ENCODE measurements at places on chromosomes 12 and 14.

DNA sequence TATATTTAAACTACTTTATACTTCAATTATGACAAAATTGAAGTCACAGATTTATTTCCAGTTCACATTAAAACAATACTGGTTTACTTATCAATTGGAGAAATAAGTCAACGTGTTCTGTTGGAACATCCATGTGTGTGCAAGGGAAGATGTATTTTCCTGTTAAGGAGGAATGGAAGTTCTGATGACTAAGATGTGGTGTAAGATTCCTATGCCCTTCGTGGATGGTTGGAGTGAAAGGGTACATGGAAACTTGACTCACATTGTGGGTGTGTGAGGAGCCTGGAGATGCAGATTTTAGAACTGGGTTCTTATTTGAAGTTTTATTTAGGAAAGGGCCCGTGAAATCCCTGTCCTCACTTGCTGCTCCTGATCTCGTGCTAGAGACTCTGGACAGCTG lies 95.3 kb downstream of the CATSPERB start:
- DNase-seq: no peak

DNA sequence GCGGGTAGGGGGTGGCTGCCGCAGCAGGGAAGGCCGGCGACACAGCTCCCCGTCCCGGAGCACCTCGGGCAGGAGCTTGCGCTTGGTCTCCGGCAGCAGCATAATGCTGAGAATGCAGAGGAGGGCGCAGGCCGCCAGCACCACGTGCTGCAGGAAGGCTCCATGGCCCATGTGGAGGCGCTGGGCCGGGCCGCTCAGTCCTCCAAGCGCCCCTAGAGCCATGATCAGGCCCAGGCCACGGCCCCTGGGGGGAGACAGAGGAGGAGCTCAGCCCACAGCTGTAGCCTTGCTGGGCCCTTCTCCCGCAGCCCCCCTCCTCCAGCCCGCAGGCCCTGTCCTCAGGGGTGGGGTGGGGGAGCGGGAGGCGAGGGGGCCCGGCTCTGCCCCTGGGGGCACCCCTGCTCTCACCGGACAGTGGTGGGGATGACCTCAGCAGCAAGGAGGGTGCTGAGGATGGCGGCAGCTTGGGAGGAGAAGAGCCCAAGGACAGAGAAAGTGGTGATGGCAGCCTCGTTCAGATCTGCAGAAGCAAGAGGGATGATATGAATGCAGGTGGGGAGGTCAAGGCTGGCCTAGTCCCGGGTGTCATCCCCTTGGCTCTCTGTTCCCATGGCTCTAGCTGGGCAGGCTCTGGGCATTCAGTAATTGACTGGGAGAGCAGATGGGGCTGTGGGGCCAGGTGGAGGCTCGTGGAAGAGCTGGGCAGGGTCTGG lies 5.8 kb downstream of the SLC22A17 start:
- DNase-seq: no peak

DNA sequence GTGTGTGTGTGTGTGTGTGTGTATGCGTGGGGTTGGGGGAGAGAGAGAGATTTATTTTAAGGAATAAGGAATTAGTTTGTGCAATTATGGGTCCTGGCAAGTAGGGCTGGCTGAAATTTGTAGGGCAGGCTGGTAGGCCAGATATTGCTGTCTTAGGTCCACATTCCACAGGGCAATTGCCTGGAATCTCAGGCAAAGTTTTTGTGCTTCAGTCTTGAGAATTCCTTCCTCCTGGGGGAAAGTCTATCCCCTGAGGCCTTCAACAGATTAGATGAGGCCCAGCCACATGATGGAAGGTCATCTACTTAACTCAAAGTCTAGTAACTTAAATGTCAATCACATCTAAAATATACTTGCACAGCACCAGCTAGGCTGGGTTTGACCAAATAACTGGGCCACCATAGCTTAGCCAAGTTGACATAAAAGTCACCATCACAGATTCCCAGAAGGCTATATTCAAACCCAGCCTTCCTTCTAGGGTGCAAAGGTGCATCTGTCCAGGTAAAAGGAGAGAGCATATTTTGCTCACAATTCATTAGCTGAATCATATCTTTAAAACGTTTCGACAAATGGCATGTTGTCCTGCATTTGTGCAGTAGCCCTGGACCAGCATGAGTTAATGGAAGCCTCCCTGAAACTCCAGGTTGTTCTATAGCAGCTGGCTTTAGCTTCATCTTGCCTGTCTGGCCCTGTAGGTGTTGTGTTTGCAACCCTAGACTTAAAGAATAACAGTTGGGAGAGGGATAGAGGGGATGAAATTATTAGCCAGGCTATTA lies 63.1 kb downstream of the C14orf132 start:
- DNase-seq: no peak

DNA sequence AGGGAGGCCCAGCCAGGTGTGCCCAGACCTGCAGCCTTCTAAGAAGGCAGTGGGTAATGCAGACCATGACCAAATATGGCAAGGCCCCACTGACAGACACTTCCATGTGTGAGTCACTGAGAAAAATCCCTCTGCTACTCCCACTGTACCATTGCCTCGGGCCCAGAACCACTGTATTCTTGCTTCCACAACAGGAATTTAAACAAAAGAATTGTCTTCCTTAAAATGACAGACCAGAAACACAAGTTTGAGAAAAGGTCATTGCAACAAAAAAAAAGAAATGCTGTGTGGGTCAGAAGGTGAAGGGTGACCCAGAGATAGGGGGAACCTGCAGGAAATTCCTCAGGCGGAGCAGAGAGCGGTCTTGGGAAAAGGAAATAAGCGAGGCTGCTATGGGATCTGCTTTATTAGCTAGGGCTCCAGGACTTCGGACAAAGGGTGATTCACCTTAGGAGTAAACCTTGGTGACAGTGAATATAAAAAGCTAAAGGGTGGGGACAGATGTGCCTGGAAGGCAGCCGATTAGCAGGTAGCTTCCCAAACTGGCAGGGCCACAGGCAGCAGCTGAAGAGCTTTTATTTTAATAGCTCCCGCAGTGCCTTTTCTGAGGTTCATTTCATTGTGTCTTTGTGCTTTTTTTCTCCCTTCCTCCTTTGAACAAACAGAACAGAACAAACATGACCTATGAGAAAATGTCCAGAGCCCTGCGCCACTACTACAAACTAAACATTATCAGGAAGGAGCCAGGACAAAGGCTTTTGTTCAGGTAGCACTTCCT lies 185.3 kb upstream of the BCL2L14 start:
- DNase-seq: no peak

DNA sequence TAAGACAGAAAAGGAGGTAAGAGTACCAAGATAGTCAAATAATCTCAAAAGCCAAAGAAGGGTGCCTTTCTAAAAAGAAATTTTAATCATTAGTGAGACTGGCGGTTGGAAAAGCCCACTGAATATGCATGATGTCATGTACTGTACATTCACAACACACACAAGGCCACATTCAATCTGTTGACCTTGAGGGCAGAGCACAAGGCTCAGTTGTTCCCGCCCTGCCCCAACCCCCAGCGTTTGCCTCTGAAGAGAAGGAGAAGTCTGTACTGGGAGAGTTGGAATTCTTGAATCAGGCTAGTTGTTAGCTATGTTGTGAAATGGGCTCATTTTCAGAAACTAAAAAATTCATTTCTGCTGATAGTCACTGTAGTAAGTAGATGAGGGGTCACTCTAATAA lies 50.2 kb upstream of the NID2 start:
- no peak for DNase-seq

DNA sequence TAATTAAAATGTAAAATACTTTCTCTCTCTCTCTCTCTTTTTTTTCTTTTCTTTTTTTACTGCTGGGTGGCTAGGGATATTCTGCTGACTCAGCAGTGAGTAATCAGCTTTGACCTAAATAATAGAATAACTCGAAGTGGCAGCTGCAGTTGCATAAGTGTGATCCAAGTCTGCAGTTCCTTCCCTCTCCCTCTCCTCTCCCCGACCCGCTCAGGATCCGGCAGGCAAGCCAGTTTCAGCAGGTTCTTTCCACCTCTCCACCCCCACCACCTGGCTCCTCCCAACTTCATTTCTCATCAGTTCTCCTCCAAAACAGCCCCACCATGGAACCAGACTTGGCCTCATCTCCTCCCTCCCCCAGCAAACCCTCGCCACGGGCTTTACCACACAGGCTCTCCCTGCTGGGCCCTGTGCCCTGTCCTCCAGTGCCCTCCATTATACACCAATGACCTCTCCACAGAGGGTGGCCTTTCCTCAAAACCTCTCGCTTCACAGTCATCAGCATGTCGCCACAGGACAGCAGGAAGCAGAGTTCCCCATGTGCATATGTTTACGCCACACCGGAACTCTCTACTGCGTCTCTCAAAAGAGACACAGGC lies 22.4 kb downstream of the SLC7A8 start:
- DNase-seq: no peak

- no peak for DNase-seq
Measured at GRCh38 chr14:90424075-90424474, 27.2 kb downstream of the CALM1 start.

DNA sequence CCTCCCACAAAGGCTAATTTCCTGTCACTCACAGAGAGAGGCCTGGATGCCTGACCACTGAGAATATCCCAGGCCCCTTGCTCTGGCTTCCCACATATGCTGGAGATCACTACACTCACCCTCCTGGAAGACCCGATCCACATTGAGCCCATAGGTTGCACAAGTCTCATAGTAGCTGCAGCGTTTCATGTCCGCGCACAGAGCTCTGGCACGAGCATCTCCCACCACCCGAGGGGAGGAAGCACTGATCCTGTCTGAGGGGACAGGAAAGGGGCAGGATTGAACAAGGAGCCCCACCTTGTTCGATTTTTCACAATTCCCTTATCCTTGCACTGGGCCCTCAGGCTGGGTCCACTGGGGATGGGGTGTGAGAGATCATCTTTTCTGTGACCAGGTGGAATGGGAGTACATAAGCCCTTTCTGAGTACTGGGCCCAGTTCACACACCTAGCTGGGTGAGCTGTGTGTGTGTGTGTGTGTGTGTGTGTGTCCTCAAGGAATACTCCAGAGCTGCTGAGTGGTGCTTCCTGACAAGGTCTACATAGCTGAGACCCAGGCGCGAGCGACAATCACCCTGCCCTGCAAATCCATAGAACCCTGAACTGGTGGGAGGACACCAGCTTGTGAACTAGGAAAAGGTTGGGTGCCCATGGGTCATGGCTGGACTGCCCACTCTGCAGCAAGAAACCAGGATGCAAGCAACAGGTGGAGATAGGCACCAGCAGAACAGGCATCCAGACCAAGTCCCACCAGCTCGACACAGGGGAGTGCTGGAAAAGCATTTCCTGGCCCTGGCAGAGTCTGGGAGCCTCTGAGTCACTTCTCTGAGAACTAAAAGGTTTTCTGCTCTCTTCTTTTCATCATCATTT lies 5.6 kb downstream of the AGAP2 start:
- no peak for DNase-seq

- DNase-seq: no peak
Measured at GRCh38 chr12:51374361-51374760, 16.8 kb downstream of the GALNT6 start.

DNA sequence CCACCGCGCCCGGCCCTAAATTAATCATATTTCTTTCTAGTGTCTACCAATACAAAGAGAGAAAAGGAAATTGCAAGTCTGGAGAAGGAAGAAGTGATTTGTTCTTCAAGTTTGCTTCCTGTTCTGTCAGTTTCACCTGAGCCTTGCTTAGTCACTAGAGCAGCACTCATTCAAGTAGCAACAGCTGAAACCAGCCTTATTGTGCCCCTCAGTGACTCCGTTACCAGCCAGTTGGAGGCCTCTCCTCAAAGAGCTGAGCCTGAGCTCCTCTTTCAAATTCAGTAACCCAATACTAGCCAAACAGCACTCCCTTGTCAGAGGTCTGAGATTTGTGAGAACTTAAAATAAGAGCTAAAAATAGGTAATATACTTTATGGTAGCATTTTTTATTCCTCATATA lies 17.4 kb downstream of the PAWR start:
- no peak for DNase-seq
